ENCODE measurements at places on chromosomes 13 and 19. TPM values are rescaled to one million over a fixed set of nuclear protein-coding genes. Genes with fewer than 3 reads are reported as not detected.

Gene SLC7A1
- total RNA-seq = 28.4 TPM

Gene HIF3A
- total RNA-seq = not detected

Gene COL4A1
- total RNA-seq = 83.2 TPM

Gene RNF225
- 0.12 TPM for total RNA-seq

Gene FXYD7
- total RNA-seq = not detected

Gene KCNC3
- total RNA-seq = 1.3 TPM

Gene ACP5
- not detected for total RNA-seq

Data from A549 treated with CORT108297 at 1 μM for 4 hours (cell line).